ENCODE measurements at places on chromosomes 12 and 14. TPM values are rescaled to one million over a fixed set of nuclear protein-coding genes. Genes with fewer than 3 reads are reported as not detected.
A peak's percentile ranks its signal among the peaks of the same experiment; 100 is the strongest.

GRCh38 chr12:129381715-129382114, 522.1 kb downstream of the TMEM132D start:
- DNase-seq, result no peak

- no peak for DNase-seq
Measured at GRCh38 chr12:25985316-25986175, 27.1 kb downstream of the RASSF8 start.

GRCh38 chr12:80580254-80580653, 127.2 kb upstream of the MYF6 start:
- no peak for DNase-seq

DNA sequence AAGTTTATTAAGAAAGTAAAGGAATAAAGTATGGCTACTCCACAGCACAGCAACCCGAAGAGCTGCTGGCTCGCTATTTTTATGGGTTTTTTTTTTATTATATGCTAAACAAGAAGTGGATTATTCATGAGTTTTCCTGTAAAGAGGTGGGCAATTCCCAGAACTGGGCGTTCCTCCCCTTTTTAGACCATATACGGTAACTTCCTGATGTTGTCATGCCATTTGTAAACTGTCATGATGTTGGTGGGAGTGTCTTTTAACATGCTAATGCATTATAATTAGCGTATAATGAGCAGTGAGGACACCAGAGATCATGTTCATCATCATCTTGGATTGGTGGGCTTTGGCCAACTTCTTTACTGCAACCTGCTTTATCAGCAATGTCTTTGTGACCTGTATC, 372.5 kb downstream of the ZFP36L1 start:
- DNase-seq, result no peak

DNA sequence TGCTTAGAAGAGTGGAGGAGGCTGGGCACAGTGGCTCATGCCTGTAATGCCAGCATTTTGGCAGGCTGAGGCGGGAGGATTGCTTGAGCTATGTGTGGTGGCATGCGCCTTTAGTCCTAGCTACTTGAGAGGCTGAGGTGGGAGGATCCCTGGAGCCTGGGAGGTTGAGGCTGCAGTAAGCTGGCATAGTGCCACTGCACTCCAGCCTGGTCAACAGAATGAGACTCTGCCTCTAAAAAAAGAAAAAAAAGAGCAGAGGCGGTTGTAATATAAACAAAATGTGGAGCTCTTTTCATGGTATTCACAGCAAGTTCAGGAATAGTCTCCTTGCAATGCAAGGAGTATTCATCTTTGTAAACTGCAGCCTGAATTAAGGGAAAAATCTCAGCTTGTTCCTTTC, 27.2 kb downstream of the ARID2 start:
- DNase-seq, result peak; percentile 25

DNA sequence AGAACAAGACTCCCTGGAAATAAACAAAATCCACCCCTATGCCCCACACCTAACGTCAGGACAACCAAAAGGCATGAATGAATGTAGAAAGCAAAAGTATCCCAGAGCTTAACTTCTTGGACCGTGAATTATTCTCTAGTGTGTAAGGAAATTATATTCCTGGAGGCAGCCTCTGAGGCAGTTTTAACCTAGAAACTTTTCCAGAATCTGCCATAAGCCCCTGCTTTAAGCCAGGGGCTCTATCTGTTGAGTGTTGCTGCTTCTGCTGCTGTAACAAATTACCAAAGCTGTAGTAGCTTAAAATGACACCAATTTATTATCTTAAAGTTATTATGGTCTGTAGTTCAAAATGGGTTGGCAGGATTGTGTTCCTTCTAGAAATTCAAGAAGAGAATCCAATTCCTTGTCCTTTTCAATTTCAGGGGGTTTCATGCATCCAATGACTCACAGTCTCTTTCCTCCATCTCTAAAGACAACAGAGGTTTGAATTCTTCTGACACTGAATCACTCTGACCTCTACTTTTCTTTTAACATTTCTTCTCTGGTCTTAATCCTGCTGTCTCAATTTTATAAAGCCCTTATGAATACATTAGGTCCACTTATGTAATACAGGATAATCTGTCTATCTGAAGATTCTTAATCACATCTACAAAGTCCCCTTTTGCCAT, 242.7 kb downstream of the ATXN7L3B start:
- DNase-seq, result no peak

The SLC7A8 gene
- 78.2 TPM for total RNA-seq

The PAX9 gene
- total RNA-seq, result 0.50 TPM

The IFNG gene
- not detected for total RNA-seq

The TGM1 gene
- 10.5 TPM for total RNA-seq
